ENCODE measurements at places on chromosomes 3 and 15.

- no peak for DNase-seq
Observed at GRCh38 chr3:69665026-69665737, 74.1 kb upstream of the MITF start.

GRCh38 chr15:67968966-67969365 is 85.1 kb upstream of the PIAS1 start:
- DNase-seq = no peak

DNA sequence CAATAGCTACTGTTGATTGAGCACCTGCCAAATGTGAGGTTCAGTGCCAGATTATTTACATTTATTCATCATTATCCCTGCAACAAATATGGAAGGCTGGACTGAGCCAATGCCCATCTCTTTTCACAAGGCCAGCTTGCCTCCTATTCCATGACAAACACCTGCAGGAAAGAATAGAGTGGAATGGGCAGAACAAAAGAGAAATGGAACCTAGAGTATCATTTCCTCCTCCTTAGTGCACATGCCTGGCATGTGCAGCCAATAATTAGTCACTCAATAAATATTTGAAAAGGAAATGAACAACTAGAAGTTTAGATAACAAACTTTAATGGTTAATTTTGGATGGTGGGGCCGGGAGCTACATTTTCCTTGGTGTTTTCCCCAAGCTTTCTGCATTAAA is 61.4 kb upstream of the MYRIP start:
- DNase-seq = no peak

DNA sequence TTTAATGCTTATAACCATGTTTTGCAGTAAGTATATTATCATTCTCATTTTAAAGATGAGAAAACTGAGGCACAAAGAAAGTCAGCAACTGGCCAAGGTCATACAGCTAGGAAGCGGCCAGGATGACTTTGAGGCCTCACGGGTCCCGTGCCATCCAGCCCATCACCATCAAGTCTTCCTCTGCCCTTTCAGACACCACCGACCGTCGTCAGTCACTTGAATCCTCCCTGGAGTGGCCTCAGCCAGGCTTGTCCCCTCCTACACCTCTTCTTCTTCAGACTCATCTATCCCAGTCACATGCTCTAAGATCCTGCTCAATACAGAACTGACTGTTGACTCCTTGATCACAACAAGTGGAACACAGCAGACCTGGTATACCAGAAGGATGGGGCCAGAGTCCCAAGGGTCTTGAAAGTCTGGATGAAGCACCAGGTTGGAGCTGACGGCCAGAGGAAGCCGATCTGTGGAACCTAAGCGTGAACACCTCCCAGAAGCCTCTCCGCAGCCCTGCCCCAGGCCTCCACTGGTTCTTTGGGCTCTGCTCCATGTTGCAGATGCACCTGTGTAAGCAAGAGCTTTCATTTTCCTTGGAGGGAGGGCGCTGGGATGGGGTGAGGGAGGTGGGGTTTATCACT is 22.1 kb downstream of the ITGA11 start:
- DNase-seq = no peak

DNA sequence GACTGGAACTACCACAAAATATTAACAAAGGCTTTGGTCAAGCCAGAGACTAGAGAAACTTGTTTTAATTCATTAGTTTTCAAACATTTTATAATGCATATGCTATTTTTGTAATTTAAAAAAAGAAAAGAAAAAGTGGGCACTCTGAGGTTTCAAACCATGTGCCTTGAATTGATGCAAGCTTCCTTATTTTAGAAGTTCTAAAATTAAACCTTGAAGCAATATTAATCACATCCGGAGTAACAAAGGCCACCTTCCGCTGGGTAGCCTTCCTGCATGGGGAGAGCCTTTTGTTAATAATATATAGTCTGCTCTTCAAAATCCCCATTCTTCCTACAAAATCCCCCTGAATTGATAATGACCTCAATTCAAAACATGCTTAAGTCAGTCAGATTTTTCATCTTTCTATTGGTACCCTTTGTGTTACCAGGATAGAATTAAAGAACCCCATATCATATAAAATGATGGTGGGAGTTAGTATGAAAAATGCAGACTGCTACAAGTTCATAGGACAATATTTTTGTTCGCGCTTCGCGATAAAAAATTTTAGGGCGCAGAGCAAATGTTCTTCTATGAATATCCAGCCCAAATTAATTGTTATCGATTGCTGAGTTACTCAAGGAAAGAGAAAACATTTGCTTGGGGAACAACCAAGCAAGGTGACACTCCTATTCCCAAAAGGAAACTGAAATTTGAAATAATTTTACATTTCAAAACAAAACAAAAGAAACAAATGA is 30.6 kb downstream of the LDHAL6B start:
- DNase-seq = no peak

Data from NCI-H187 treated with DMSO at 0.1 percent for 48 hours (cell line).